Ascending aorta (tissue), 2 donors: ENCODE measurements at places on chromosomes 16 and 17. TPM values are rescaled to one million over a fixed set of nuclear protein-coding genes. Genes with fewer than 3 reads are reported as not detected.
A peak's percentile ranks its signal among the peaks of the same experiment; 100 is the strongest.

Gene CETP
- total RNA-seq: not detected

GRCh38 chr16:68490829-68491575 lies 42.7 kb upstream of the SMPD3 start:
- H3K27ac ChIP-seq: no peak overlapping the region
- H3K4me1 ChIP-seq: no peaks in the 10 kb centered on the region
- no peak overlapping the region for H3K4me3 ChIP-seq

DNA sequence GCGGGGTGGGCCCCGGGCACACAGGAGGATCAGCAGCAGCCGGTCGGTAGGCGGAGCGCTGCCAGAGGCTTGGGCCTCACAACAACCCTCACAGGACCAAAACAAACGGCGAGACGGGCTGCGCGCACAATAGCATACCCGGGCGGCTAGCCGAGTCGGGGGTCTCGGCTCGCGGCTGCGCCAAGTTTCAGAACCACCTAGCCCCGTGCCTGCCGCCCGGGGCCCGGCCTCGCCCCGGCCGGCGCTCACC lies 732 bp downstream of the ULK2 start:
- H3K4me1 ChIP-seq: no peaks in the 10 kb centered on the region
- peak overlapping the region; percentile 86 for H3K27ac ChIP-seq
- H3K27me3 ChIP-seq: no peaks in the 10 kb centered on the region

DNA sequence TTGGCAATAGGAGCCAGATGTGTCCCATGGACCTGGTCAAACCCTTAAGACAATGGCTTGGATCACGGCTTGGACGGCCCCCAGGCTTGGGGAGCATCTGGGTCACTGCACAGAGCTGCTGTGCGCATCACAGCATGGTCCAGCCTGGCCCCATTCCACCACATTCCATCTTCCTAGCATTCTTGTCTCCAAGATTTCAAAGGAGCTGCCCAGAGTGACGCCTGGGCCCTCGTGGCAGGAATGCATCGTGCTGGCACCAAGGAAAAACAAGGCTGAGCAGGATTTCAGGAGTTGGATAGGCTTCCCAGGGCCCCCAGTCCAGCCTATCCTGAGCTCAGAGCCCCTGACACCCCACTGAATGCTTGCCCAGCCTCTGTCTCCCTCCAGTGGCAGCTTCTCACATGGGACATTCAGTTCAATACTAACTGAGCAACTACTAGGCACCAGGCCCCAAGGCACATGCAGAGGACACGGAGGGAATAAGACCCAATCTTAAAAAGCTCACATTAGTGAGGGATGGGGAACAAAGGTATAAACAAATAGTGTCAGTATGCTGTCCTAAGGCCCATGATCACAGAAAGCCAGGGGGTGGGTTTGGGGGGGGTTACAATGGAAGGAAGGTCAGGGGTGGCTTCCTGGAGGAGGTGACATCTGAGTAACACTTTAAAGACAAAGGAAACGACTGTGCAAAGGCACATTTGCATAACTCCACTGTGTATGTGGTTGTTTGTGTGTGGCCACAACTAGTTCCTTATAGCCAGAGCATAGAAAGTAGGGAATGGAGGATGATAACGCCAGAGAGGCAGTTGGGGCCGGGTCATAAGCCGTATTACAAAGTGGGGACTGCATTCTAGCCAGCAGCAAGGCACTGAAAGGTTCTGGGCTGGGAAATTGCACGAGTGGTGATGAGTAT lies 34.1 kb downstream of the TK2 start:
- H3K4me1 ChIP-seq: peaks cover 63% of the 10 kb centered on the region
- H3K27ac ChIP-seq: peak overlapping the region; percentile 98
- no peaks in the 10 kb centered on the region for H3K27me3 ChIP-seq
- peak; percentile 81 for DNase-seq

- H3K4me1 ChIP-seq: no peaks in the 10 kb centered on the region
- H3K4me3 ChIP-seq: no peak overlapping the region
- H3K36me3 ChIP-seq: no peaks in the 10 kb centered on the region
Measured at GRCh38 chr17:78000341-78000740, 41.8 kb downstream of the TNRC6C start.

DNA sequence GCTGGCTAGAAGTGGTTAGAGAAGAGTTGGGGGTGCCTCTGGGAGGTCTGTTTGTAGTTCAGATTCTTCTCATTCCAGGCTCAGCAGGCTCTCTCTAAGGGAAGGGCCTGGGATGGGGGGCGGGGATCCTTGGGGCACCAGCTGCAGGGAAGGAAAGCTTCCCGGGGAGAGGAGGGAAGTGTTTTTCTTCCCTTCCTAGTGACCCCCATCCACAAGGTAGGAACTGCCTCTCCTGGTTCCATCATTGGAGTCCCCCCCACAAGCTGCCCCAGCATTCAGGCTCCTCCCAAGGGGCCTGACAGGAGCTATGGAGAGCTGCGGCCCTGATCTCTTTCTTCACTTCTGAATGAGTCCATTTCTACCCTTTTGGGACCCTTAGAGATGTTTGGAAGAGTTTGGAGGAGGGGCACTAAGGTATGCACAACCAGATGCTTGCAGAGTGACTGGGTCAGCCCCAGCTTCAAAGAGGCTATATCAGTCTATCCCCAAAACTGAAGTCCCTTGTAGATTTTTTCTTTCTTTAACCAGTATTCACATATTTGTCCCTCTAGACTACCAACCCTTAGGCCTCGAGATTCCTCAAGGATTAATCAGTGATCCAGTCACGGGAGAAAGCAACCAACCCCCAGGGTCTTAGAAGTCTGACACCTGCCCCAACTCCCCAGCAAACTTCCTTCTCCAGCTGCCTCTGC lies 13.9 kb upstream of the FZD2 start:
- no peaks in the 10 kb centered on the region for H3K36me3 ChIP-seq
- H3K27ac ChIP-seq: peak overlapping the region; percentile 53
- no peak for DNase-seq

- no peaks in the 10 kb centered on the region for H3K4me1 ChIP-seq
- DNase-seq: no peak
- no peak overlapping the region for H3K4me3 ChIP-seq
- H3K27me3 ChIP-seq: no peaks in the 10 kb centered on the region
Measured at GRCh38 chr16:17743578-17743977, 272.8 kb upstream of the XYLT1 start.

DNA sequence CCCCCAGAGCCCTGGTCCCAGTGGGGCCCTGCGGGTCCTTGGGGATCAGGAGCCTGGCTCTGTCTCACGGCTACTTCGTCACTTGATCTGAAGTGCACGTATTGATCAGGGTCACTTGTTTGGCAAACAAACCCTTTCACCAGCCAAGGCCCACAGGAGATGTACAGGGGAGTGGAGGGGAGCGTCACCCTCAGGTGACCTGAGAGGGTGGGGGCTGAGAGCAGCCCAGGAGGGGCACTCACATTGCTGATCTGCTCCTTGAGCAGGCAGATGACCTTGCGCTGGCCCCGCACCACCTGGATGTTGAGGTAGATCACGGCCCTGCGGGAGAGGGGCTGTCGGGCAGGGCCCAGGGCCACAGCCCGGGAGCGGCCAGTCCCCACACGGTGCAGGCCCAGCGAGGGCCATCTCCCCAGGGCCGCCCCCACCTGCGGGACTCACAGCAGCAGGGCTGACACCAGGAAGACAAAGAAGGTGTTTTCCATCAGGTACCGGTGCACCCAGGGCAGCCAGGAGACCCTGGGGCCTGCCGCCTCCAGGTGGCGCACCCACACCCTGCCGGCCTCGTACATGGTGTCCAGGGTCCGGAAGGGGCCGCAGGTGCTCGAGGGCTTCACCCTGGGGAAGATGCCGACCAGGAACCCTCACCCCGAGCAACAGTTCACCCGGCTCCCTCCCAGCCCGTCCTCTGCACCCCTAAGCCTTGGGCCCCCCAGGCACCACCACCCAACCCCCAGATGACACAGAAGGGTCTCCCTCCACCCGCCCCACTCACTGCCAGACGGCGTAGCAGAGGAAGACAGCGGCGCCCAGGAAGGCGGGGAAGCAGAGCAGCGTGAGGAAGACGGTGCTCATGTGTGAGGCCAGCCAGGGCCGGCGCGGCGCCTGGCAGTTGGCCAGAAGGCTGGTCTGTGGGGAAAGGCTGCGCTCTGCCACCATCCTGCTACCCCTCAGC lies 11.3 kb downstream of the TMC6 start:
- no peak overlapping the region for H3K27ac ChIP-seq
- H3K4me3 ChIP-seq: no peak overlapping the region
- no peaks in the 10 kb centered on the region for H3K27me3 ChIP-seq
- no peaks in the 10 kb centered on the region for H3K36me3 ChIP-seq
- H3K4me1 ChIP-seq: no peaks in the 10 kb centered on the region
- DNase-seq: no peak

GRCh38 chr17:16255481-16255921 lies 38.5 kb downstream of the PIGL start:
- no peaks in the 10 kb centered on the region for H3K4me1 ChIP-seq
- no peaks in the 10 kb centered on the region for H3K36me3 ChIP-seq
- H3K4me3 ChIP-seq: peak overlapping the region; percentile 35
- H3K27ac ChIP-seq: peak overlapping the region; percentile 59
- no peaks in the 10 kb centered on the region for H3K27me3 ChIP-seq
